ENCODE measurements at places on chromosomes 2 and 18.

DNA sequence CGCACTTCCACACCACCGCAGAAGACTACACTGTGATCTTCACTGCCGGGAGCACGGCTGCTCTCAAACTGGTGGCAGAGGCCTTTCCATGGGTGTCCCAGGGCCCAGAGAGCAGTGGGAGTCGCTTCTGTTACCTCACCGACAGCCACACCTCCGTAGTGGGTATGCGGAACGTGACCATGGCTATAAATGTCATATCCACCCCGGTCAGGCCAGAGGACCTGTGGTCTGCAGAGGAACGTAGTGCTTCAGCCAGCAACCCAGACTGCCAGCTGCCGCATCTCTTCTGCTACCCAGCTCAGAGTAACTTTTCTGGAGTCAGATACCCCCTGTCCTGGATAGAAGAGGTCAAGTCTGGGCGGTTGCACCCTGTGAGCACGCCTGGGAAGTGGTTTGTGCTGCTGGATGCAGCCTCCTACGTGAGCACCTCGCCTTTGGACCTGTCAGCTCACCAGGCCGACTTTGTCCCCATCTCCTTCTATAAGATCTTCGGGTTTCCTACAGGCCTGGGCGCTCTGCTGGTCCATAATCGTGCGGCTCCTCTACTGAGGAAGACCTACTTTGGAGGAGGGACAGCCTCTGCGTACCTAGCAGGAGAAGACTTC is 12.5 kb downstream of the MOCOS start:
- DNase-seq = no peak

- peak; percentile 23 for DNase-seq
These were observed 108.0 kb upstream of the SALL3 start for GRCh38 chr18:78871618-78872017.

- no peak for DNase-seq
These were observed 38.1 kb downstream of the ATP8B1 start for GRCh38 chr18:57764995-57765394.

- DNase-seq = no peak
These were observed 693 bp downstream of the UBE2F start for GRCh38 chr2:237967463-237967951.

DNA sequence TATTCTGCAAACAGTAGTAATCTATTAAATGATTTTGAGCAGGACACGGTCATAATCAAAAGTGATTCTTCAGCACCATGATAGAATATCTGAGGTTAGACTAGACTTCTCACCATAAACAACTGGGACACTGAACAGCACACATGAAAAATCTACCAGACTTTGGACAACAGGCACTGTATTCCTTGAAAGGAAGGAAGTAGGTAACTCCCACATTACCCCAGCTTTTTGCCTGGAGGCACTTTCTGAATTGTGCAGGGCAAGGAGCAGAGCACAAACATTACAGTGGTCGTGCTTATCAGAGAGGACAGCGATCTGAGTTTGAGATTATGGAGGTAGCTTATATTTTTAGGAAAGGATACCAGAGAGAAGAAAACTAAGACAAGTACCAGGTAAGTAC is 25.3 kb upstream of the IL1RL1 start:
- no peak for DNase-seq

DNA sequence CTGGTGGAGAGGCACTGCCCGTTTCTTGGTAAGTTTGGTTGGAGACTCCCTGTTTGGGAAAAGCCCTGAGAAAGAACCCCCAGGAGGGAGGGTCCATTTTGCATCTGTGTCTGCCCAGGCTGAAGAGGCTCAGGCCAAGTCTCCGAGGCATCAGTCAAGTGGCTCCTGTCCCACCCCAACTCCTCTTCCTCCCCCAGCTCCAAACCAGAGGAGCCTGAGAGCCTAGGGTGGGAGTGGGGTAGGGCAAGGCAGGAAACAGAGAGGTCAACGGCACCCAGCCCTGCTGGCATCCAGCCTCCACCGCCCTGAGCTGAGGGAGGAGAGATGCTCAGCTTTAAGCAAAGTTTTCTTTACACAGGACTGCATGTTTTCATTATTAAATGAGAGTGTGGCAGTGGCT is 38.2 kb downstream of the CYP27C1 start:
- DNase-seq = no peak

DNA sequence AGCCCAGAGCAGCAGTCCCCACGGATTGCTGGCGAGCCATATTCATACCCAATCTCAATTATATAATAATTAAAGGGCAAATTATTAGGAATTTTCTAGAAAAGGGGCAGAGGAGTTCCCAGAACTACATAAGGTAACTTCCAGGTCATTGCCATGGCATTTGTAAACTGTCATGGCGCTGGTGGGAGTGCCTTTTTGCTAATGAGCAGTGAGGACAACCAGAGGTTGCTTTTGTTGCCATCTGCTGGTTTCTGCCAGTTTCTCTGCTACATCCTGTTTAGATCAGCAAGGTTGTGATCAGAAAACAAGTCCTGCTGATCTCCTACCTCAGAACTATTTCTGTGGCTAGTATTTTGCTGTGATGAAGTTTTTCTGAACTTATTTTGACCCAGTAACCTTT is 159.8 kb upstream of the PIEZO2 start:
- no peak for DNase-seq

GRCh38 chr2:45131587-45131986 is 122.3 kb upstream of the SIX2 start:
- DNase-seq = no peak

DNA sequence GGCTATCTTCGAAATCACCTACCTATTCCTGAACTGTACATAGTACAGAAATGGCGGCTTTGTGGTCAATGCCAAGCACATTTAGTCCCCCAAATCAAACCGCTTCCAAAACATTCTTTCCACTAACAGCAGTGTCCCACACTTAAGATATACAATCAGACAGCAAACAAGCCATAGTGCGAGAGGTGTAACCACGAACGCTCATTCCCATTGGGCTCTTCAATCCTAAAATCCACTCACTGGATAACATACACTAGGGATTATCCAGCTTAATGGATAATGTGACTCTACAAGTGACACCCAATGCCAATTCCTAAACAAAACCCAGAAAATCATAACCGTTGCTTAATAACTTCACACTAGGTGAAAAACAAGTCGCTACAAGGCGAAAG is 2.0 kb downstream of the XPO1 start:
- no peak for DNase-seq

DNA sequence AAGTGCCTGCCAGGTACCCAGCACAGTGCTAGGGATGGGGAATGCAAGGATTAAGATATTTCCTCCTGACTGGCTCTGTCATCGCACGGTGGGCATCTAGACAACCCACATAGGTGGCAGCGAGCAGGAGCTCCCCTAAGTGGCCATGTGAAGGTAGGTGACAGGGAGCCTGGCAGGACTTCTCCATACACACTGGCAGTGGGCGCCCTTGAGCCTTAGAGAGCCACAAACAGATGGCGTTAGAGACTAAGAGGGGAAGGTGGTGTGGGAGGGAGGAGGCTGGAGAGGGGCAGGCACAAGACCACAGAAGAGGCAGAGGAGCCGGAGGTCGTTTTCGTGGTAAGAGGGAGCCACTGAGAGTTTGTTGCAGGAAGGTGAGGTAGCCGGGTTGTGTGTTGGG is 15.2 kb downstream of the PRELID3A start:
- no peak for DNase-seq

DNA sequence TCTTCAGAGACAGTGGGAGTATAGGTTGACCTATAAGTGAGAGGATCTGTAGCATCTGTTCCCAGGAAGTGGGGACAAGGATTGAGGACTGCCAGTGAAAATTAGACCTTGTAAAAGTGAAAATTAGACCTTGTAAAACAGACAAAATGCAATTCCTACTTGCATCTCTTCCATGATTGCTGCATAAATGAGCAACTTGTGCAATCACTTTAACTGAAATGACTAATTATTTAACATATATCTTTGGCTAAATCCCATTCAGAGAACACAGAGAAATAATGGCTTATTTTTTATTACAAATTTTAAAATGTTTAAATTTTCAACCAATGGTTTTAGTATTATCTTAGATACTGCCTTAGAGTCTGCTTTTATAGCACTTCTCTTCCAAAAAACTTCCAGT is 67.2 kb upstream of the NABP1 start:
- DNase-seq = no peak

DNA sequence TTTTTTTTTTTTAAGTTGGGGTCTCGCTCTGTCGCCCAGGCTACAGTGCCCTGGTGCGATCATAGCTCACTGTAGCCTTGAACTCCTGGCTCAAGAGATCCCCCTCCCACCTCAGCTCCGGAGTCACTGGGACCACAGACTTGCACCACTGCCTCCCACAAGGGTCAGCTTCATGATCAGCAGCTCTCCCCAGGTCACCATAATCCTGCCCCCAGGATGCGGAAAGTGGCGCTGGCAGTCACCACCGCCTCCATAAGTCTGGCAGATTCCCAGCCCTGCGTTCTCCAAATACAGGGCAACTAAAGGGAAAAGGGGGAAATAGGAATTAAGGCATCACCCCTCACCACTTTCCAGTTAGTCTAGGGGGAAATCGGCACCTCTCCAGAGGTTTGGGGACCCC is 5.2 kb upstream of the ARID5A start:
- no peak for DNase-seq

- DNase-seq = no peak
These were observed 31.7 kb downstream of the SPP2 start for GRCh38 chr2:234081970-234082822.

GRCh38 chr2:216636551-216637450 is 3.6 kb downstream of the IGFBP2 start:
- DNase-seq = no peak

GRCh38 chr2:192148620-192149321 is 46.0 kb downstream of the TMEFF2 start:
- DNase-seq = peak; percentile 51

DNA sequence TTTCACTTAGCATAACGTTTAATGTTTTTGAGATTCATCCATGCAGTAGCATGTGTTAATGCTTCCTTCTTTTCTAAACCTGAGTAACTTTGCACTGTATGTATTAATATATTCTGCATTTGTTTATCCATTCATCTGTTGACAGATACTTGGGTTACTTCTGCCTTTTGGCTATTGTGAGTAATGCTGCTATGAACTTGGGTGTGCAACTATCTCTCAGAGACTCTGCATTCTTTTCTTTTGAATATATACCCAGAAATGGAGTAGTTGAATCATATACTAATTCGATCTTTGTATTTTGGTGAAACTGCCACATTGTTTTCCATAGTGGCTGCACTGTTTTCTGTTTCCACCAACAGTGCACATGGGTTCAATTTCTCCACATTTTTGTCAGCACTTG is 128.3 kb downstream of the SH3BP4 start:
- DNase-seq = no peak

DNA sequence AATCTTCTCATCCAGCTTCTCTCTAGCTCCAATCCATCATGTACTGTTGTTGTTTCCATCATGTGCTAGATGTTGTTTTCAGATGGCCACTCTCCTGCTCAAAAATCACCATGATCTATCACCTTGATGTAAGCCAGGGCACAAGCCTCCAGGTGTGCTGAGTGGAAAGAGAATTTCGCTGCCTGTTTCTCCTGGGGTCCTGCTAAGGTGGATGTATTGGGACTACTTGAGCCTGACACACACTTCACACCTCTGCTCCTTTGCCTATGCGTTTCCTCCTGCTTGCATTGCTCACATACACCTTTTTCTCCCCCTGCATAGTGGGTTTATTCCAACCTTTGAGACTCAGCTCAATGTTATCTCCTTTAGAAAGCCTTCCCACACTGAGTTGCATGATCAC is 287.6 kb downstream of the CYRIA start:
- DNase-seq = no peak

GRCh38 chr2:164779383-164780057 is 62.1 kb downstream of the COBLL1 start:
- no peak for DNase-seq

- no peak for DNase-seq
These were observed 24.1 kb upstream of the NFATC1 start for GRCh38 chr18:79371561-79372121.

DNA sequence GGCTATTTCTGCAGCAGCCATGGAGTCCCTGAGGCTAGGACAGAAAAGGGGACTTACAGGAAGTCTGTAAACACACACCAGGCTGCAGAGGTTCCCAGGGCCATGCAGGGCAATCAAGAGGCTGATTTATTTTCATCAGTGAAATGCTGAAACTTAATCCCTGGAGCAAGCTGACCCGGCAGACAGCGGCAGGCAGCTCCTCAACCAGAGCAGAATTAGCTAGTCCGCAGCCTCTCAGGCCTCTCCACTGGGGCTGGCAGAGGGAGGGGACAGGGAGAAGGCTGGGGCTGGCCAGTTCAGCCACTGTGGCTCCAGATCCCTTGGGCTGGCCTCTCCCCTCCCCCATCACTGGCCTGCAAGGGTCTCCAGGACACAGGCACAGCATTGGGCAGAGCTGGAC is 136.3 kb downstream of the TNS1 start:
- DNase-seq = no peak

- DNase-seq = no peak
These were observed 89.0 kb upstream of the DLGAP1 start for GRCh38 chr18:4544142-4544541.

DNA sequence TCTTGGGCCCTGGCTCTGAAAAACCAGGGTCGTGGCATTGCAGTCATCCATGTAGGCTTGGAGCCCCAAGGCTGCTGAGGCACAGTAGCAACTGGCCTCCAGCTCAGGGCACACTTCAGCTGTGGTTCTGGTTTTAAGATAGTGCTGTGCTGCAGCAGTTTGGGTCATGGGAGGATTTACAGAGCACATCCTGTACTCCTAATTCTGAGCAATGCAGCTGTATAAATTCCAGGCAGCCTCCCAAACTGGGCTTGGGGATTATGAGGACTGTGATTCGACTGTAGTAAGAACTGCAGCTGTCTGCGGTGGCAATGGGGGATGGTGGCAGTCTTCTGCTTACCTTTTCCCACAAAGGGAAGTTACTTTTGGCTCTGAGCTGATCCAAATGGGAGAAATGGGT is 536.3 kb upstream of the GCFC2 start:
- DNase-seq = no peak

DNA sequence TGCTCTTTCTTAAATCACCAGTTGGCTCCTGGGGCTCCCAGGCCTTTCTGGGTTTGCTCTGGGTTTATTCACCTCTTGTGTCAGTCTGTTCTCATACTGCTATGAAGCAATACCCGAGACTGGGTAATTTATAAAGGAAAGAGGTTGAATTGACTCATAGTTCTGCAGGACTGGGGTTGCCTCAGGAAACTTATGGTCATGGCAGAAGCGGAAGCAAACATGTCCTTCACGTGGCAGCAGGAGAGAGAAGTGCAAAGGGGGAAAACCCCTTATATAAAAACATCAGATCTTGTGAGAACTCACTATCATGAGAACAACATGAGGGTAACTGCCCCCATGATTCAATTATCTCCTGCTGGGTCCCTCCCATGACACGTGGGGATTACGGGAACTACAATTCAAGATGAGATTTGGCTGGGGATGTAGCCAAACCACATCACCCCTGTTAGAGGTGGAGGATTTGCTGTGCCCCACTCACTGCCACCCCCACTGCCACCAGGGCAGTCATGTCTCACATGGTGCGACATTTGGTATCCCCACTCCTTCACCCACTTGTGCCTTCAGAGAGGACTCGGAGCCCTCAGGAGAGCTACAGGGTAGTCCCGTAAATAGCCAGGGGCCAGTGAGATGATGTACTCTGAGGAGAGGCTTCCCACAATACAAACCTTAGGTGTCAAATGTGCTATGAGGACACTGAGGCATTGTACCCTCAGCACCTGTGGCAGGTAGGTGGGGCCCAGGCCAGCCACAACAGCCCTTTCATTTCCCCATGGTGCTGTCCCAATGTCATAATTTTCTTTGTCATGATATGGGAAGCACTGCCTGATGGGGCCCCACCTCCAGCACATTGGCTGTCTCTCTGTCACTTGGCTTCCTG is 35.7 kb downstream of the CDC42EP3 start:
- DNase-seq = peak; percentile 74

GRCh38 chr2:157923598-157924217 is 47.6 kb upstream of the ACVR1 start:
- DNase-seq = no peak

GRCh38 chr2:186068139-186068801 is 329.7 kb downstream of the FSIP2 start:
- peak; percentile 3 for DNase-seq

All from GM04504 (cell line).